Epithelial cell of esophagus (primary cell): ENCODE measurements at places on chromosomes 1 and 21.
A peak's percentile ranks its signal among the peaks of the same experiment; 100 is the strongest.

DNA sequence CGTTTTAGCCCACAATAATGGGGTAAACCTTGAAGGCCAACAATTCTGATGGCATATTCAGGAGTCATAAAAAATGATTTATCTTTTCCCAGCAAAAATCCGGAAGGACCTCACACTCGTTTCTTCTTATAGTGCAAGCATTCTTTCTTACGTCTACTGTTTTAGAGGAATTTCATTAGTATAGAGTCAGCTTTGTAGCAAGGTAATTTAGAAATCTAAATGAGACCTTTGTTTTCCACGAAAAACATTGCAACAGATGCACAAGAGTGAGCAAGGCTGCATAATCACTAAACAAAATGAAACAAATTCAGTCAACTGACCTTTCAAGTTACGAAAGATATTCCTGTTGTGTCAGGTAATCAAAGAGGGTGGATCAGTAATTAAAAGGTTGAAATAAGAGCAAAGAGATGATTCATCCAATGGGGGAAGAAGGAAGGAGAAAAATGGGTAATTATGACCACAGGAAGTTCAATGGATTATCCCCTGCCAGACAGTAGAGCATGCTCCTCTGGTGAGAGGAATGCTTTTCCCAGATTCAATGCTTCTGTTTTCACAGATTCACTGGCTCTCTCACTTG, 560 bp upstream of the CSDE1 start:
- DNase-seq, result peak; percentile 72

GRCh38 chr1:201172326-201172725, 18.1 kb upstream of the TMEM9 start:
- DNase-seq, result no peak

- DNase-seq, result peak; percentile 36
Measured at GRCh38 chr1:91099746-91100621, 78.1 kb upstream of the ZNF644 start.

DNA sequence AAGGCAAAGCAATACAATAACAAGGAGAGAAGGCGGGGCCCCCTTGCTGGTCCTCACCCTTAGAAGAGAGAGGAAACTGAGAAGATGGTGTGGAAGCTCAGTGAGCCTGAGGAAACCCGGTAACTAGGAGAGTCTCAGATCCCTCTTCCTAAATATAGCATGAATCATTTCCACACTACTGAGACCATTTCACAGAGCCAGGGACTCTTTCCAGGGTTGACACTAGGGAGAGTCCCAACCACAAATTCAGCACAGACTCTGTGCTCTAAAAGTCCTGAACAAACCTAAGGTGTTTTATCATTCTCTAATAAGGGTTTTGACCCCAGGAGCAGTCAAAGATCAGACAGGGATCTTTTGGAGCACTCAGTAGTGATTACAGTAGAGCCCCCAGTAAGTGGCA, 647.7 kb downstream of the KCNT2 start:
- DNase-seq, result no peak

- peak; percentile 86 for DNase-seq
Measured at GRCh38 chr1:97849345-97850340, 71.2 kb downstream of the DPYD start.

DNA sequence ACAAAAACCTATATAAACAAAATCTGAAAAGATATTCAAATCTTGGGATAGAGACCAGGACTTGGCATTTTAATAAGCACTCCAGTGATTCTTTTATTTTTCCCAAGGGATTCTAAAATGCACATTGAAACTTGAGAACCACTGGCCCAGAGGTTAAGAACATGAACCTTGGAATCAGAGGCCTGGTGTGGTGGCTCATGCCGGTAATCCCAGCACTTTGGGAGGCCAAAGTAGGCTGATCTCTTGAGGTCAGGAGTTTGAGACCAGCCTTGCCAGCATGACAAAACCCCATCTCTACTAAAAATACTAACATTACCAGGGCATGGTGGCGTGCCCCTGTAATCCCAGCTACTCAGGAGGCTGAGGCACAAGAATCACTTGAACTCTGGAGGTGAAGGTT, 12.9 kb upstream of the CEP85 start:
- DNase-seq, result no peak
